SK-N-DZ (cell line): ENCODE measurements at places on chromosomes 6 and 20.

DNA sequence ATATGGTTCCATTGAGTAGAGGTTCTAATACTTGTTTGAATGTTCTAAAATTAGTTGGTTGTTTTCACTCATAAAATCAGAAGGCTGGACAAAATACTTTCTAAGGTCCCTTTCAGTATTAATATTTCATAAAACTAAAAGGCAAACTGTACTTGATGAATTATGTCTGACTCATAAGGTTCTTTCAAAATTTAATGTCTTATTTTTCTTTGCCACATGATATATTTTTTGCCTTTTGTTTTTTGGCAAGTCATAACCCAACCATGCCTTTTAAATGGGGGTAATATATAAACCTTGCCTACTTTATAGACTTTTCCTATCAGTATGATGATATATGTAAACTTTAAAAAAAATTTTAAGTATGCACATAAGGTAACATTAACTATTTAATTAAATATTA is 244.7 kb downstream of the PTPRK start:
- no peak for DNase-seq

DNA sequence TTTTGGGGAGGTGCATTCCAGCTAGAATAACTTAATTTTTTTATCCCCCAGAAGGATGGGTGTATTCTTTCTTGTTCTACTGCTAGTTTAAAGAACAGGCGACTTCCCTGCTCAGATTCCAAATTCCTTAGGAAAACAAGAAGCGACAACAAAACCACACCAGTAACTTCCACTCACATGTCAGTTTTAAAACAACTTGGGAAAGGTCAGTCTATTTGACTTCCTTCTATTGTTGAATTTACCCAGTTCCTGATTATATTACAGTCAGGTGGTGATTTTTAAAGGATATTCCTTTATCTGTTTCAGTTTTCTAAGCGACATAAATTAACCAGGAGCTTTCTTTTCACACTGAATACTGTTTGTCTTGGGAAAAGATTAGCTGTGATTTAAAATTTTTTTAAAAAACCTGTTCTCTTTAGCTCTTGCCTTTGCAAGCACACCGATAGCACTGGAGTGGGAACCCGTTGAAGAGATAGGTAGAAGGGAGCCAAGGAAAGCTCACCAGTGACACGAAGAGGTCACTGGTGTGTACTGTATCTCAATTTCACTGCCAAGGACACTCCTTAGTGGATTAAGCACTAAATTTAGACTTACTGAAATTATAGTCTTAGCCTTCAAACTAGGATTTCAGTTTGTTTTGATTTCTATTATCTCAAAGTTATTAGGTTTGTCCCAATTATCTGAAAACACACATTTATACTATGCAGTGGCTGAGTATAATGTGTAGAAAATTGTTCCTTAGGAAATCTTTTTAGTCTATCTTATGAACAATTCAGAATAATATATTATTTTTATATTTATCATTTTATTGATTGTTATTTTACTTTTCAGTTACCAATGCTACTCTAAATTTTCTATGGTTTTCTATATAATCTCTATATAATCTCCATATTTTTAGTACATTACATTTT is 22.3 kb downstream of the MARCKS start:
- DNase-seq, result peak; percentile 74

GRCh38 chr6:139912735-139913400 is 538.4 kb upstream of the CITED2 start:
- DNase-seq, result no peak

DNA sequence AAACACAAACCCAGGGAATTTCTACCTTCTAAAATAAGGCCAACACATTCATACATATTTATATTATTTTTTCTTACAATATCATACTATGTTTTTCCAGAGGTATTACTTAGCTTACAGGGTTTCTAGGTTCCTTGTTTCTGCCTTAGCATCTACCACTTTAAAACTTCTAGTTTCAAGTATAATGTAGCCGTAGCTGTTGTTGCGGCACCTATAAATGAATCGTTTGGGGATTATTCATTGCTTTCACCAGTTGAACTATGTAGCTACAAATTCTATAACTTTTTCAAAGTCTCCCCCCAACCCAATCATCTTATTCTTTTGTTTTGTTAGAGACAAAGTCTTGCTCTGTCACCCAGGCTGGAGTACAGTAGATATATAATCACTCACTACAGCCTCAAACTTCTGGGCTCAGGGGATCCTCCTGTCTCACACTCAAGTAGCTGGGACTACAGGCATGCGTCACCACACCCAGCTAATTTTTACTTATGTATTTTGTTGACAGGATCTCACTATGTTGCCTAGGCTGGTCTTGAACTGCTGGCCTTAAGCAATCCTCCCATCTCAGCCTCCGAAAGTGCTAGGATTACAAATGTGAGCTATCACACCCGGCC is 43.9 kb downstream of the TNFAIP3 start:
- no peak for DNase-seq

- peak; percentile 72 for DNase-seq
These were observed 2.2 kb upstream of the BFSP1 start for GRCh38 chr20:17533396-17533795.

GRCh38 chr6:104959026-104959858 is 2.3 kb downstream of the LIN28B start:
- DNase-seq, result no peak

- no peak for DNase-seq
These were observed 5.5 kb downstream of the FOXS1 start for GRCh38 chr20:31839782-31840487.

DNA sequence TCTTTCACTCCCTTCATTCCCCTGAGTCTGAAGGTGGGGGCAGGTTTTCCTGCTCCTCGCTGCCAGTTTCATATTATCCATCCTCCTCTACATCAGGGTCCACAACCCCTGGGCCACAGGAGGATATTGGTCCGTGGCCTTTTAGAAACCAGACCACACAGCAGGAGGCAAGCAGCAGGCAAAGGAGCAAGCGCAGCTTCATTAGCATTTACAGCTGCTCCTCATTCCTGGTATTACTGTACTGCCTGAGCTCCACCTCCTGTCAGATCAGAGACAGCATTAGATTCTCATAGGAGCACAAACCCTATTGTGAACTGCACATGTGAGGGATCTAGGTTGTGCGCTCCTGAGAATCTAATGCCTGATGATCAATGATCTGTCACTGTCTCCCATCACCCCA is 380.3 kb downstream of the ARHGAP18 start:
- peak; percentile 6 for DNase-seq

- no peak for DNase-seq
These were observed 20.6 kb upstream of the CSNK2A1 start for GRCh38 chr20:564192-564591.

- no peak for DNase-seq
These were observed 36.5 kb downstream of the RARS2 start for GRCh38 chr6:87553159-87553765.

- no peak for DNase-seq
These were observed 6.5 kb downstream of the PEDS1 start for GRCh38 chr20:50146732-50147662.

- no peak for DNase-seq
These were observed 869 bp upstream of the TRIM15 start for GRCh38 chr6:30162265-30163089.

- no peak for DNase-seq
These were observed 140.3 kb downstream of the CDC5L start for GRCh38 chr6:44527583-44528369.

DNA sequence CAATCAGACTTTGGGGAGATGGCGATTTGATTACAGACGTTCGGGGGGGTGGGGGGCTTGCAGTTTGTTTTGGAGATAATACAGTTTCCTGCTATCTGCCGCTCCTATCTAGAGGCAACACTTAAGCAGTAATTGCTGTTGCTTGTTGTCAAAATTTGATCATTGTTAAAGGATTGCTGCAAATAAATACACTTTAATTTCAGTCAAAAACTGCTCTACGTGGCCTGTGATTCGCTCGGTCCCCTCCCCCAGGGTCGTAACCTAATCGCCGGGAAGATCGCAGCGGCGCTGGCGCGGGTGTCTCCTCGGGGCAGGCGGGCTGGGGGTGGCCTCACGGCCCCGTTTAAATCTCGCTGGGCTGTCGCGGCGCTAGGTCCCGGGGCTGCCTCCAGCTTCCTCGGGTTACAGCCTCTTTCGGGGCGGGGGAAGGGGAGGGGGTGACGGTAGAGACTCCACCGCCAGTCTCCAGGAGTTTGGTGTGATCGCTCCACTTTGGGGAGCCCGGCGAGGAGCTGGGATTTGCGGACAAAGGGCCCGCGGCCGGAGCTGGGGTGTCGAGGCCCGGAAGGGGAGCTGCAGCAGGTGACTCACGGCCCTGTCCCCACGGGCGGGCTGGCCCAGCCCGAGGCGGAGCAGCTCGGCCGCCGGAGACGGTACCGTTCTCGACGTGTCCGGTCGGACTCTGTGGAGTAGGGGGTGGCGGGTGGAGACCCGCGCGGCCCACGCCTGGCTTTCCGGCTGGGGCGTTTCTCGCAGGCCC is 4.2 kb downstream of the FOXC1 start:
- peak; percentile 60 for DNase-seq

- DNase-seq, result no peak
These were observed 409 bp downstream of the SRMS start for GRCh38 chr20:63546956-63547724.

DNA sequence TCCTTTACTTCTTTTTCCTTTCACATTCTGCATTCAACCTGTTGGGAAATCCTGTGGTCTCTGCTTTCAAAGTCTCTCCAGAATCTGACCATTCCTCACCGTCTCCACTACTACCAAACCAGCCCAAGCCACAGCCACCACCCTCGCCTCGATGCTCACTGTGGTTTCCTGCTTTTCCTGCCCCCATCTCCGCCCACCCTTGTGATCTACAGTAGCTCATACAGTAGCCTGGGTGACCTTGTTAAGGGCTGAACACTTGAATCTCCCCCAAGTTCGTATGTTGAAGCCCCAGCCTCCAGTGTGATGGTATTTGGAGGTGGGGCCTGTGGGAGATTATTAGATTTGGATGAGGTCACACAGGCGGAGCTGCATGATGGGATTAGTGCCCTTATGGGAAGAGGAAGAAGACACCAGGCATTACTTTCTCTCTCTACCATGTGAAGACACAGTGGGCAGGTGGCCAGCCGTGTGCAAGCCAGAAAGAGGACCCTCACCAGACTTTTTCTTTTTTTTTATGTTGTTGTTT is 189.0 kb upstream of the UST start:
- DNase-seq, result no peak

DNA sequence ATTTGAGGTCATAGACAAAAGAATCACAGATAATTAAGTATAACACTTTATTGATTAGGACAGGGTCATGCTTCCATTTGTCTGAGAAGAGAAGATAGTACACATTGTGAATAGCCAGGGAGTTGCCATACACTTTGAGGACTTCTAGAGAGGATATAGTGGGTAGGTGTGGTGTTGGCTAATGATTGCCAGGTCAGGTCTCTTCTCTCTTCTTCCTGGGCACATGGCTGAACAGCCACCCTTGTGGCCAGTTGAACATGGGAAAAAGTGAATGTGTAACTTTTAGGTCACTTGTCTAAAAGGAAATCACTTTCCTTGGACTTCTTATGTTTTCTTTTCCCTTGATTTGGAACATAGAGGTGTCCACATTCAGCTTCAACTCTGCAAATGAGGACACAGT is 772.1 kb upstream of the MAP3K7 start:
- no peak for DNase-seq

DNA sequence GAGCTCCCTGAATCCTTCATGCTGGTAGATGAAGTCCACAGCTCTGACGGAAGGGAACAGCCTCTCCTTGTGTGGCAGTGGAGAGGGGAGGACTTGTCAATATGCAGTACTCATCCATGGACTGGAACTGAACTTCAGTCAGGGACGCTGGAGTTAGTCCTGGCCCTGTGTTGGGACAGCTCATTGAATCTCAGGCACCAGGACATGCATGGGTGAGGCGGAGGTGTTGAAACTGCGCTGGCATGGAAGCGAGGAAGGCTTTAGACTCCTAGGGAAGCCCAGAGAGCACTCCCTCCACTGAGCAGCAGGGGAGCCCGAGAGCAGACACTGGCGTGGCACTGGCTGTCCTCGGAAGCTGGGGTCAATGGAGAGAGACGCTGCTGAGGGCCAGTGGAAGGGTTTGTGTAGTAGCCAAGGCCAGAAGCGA is 161.3 kb upstream of the GGTLC1 start:
- peak; percentile 23 for DNase-seq

DNA sequence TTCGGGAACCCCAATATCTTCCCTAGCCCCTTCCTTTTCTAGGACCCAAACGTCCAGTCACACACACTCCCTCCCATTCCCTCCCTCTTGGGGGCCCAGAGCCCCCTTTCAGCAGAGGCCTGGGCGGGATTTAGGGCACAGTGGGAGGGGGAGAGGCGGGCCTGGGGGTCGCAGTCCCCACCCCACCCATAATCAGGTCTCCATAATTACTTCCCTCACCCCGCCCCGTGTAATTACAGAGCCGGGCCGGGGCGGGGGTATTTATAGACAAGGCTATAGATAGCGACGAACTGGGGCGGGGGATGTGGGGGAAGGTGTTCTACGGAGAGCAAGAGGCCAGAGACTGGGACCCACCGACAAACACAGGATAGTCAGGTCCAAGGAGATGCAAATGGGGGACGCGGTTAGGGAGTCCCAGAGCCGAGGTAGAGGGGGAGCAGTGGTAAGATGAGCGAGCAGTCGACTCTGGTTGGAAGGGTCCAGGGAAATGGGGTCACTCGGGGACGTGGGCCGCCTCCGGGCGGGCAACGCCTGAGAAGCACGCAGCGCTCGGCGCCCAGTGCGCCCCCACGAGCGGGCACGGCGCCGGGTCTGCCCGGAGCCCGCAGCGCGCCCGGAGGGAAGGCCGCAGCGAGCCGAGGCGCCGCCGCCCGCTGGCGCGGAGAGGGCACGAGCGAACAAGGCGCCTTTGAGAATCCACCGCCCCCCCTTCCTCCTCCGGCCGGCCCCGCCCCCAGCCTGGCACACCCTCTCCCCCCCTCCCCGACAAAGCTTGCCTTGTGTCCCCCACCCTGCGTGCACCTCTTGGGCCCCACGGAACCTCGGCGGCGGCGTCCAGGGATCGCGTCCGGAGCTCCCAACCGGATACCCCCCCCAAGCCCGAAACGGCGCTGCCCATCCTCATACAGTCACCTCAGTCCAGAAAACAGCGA is 670 bp upstream of the COL11A2 start:
- DNase-seq, result no peak

- no peak for DNase-seq
These were observed 267.5 kb downstream of the SMOC2 start for GRCh38 chr6:168708526-168708925.

- no peak for DNase-seq
These were observed 770 bp downstream of the KIF3B start for GRCh38 chr20:32278199-32278643.

DNA sequence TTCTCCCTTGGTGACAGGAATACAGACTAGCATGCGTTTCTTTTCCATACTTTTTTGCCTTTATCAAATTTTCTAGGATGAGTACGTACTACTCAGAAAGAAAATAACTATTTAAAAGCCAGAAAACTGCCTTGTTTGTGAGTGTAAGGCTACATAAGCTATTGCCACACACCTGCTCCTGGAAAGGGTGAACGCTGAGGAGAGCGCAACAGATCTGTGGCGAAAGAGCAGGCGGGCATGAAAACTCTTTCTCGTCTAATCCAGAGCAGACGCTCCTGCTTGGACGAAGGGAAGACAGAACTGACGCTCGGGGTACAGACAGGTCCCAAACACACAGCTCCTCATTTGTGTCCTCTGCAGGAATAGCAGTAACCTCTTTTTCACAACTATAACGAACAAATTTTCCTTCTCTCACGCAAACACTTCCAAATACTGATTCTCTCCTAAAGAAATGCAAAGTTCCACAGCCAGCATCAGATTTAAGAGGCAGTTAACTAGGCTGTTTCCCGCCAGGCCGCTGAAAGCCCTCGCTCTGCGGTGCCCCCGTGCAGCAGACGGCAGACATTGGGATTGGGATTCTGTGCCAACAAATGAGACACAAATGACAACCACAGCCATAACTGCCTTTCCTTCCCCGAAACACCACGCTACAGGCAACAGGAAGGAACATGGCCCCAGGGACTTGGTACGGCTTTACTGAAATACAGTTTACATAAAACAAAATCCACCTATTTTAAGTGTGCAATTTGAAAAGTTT is 20.0 kb downstream of the TAF4 start:
- no peak for DNase-seq
